ENCODE measurements at places on chromosomes 2 and 18.

DNA sequence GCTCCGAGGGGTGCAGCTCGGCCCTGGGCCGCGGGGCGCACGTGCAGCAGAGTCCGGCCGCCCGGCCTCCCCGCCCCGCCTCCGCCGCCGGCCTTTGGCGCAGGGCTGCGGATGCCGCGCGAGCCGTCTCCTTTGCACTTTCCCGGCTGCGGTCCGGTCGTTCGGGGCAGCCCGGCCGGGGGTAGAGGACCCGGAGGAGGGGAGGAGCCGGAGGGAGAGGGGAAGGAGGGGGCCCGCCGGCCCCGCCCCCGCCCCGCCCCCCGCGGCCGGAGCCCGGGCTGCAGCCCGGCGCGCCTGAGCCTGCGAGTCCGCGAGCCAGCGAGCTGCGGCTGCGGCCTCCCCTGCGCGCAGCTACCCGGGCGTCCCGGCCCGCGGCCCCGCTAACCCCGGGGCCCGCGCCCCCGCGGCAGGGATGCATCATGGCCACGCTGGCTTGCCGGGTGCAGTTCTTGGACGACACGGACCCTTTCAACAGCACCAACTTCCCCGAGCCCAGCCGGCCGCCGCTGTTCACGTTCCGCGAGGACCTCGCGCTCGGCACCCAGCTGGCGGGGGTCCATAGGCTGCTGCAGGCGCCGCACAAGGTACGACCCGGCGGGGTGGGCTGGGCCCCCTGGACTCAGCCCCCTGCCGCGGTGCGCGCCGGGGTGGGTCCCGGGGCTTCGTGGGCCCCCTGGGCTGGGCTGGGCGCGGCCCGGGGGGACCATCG is at the start of gene FHOD3:
TSS of gene FHOD3 (plus strand) at position 297 of the 709 bp plus-strand sequence. CDS start at position 420, 123 bp downstream.
- no peak for DNase-seq

GRCh38 chr2:235643680-235644511 is 150.1 kb downstream of the AGAP1 start:
- no peak for DNase-seq

GRCh38 chr2:189799531-189799930 is 15.3 kb downstream of the PMS1 start:
- DNase-seq = no peak

DNA sequence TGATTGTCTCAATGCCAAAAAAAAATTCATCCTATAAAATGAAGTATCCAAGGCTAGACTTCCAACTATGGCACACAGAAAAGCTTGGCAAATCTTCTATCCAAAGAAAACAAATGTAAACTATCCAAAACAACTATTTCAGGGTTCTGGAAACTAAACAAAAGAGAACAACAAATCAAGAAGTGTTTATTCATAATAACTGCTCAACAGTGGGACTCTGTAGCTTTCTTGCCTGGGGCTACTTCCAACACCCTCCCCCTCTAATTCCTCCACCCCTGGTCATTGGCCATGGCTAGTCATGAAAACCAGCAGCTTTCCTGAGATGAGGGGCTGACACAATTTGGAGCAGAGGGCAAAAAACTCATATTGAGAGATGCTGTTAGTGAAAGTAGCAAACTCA is 107.0 kb downstream of the EXOC6B start:
- DNase-seq = no peak

DNA sequence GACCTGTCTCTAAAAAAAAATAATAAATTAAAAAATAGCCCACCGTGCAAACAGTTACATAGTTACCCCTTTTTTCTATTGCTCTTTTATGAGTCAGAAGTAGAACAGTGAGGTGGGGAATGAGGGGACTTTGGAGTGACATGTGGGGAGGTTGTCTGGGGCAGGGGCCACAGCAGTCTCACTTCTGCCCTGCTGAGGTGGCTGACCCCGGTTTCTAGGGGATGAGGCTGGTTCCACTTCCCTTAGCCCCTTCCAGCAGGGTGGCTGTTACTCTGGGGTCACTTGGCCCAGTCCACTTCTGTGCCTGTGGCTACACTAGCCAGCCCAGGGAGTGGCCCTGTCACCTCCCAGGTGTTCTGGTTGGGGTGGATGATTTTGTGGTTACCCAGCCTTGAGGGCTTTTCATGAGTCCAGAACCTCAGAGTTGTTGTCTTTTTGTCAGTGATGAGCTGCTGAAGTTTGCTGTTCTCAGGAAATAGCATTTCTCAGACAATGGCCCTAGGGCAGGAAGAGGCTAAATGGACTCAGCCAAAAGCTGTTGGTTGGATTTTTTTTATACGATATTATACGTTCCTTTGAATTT is 28.0 kb upstream of the SCLY start:
- DNase-seq = no peak

DNA sequence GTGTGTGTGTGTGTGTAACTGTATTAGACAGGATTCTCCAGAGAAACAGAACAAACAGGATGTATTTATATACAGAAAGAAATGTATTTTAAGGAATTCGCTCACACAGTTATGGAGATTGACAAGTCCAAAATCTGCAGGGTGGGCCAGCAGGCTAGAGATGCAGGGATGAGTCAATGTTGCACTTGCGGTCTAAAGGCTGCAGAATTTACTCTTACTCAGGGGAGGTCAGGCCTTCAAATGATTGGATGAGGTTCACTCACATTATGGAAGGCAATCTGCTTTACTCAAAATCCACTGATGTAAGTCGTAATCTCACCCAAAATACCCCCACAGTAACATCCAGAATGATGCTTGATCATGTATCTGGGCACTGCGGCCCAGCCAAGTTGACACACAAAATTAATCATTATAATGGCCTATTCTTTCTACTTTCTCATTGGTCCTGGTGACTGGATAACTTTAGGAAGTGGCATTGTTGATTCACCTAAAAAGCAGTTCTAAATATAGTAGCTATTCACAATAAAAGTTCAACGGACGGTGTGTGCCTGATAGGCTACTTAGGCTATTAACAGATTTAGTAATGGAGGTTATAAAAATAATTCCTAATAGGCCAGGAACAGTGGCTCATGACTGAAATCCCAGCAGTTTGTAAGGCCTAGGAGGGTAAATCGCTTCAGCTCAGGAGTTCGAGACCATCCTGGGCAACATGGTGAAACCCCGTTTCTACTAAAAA is 40.6 kb upstream of the ACYP2 start:
- no peak for DNase-seq

DNA sequence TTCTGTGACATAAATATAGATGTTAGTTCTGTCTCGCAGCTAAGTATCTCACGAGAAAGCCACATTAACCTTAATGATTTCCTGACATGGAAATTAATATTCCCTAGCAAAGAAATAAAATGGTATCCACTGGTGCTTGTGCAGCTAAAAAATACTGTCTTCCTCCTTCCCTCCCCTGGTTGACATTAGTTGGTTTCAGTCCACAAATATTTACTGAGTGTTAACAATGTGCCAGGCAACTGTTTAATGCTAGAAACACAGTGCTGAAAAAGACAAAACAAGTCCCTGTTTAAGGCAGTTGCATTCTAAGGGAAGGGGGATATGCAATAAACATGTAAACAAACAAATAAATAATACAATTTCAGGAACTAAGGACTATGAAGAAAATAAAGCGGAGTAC is 44.2 kb upstream of the VPS54 start:
- no peak for DNase-seq

All from H1 (cell line).